Dorsolateral prefrontal cortex (tissue), 122 donors: ENCODE measurements at places on chromosomes 3 and 15.

GRCh38 chr3:54746722-54747121, 181.1 kb downstream of the LRTM1 start:
- no peak for DNase-seq

DNA sequence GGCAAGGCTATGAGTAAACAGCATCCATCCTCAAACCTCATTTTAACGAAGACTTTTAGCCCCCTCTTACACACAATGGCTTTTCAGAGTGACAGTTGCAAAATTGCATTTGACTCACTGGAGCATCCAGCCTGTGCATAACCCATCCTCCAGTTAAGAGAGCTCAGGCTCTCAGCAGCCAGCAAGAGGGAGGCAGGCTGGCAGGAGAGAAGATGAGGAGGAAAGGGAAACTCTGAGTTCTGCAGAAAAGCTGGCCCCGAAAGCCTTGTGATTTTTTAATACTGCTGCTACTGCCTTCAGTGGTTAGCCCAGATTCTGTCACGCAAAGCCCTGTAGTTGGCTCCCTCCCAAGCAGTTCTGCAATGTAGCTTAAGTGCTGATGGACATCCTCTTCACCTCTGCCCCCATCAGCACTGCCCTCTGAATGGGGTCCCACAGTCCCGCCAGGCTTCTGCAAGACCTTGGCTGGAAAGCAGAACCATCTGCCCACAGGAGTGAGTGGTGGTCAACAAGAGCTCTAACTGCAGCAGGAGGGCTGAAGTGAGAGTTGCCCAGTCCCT, 371.3 kb downstream of the EPHB1 start:
- DNase-seq: no peak

- DNase-seq: no peak
Measured at GRCh38 chr15:78904599-78905358, 32.1 kb downstream of the MORF4L1 start.

GRCh38 chr15:50854601-50855490, 53.6 kb upstream of the AP4E1 start:
- DNase-seq: no peak

- DNase-seq: no peak
Measured at GRCh38 chr3:120022729-120023128, 71.5 kb downstream of the GSK3B start.

DNA sequence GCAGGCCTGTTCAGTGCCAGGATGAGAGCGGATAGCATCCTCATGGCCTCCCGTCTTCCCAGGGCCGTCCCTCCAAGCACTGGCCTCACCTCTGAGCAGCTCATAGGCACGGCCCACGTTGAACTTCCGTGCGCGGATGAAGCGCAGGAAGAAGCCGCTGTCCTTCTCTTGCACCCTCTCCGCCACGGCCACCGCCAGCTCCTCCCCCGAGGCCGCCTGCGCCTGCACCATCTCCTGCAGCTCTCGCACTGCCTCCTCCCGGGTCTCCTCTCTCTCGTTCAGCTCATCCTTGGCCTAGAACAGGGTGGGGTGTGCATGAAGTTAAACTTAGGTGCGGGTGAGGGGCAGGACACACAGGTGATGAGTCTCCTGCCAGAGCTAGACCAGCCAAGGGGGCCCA, 4.3 kb downstream of the RLBP1 start:
- DNase-seq: no peak

DNA sequence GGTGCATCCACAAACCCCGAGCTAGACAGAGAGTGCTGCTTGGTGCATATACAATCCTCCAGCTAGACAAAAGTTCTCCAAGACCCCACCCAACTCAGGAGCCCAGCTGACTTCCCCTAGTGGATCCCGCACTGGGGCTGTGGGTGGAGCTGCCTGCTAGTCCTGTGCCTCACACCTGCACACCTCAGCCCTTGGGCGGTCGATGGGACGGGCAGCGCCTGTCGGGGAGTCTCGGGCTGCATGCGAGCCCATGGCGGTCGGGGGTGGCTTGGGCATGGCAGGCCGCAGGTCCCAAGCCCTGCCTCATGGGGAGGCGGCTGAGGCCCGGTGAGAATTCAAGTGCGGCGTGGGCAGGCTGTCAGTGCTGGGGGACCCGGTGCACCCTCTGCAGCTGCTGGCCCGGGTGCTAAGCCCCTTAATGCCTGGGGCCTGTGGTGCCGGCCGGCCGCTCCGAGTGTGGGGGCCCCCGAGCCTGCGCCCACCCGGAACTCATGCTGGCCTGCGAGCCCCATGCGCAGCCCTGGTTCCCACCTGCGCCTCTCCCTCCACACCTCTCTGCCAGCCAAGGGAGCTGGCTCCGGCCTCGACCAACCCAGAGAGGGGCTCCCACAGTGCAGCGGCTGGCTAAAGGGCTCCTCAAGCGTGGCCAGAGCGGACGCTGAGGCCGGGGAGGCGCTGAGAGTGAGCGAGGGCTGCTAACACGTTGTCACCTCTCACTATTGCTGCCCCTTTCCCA, 31.0 kb downstream of the ZNF589 start:
- DNase-seq: no peak

GRCh38 chr3:40911928-40912327, 287.4 kb upstream of the CTNNB1 start:
- no peak for DNase-seq

DNA sequence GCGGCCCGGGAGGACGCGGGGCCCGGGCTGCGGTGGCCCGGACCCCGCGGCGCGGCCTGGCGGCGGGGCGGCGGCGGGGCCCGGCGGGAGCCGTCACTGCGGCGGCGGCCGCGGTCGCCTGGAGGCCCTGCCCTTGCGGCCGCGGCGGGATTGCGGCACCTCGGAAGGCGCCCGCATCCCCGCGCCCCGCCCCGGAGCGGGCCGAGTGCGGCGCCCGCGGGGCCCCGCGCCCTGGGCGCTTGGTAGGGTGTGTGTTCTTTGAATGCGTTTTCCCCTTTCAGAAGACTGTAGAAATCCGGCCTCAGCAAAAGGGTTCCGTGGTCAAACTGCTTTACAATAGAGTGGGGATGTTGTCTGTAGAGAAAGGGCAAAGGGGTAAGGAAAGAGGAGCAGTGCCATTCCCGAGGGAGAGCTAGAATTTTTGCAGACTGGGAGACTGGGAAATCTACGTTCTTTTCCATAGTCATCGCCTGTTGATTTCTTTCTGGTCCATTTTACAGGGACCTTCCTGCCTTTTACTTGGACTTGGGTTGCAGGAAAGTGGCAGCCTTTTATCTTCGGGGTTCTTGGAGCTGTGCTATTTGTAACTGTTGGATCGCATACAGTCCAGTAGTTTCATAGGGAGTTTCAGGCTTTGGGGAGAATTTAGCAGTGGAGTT, 630 bp downstream of the SNRK start:
- no peak for DNase-seq

- no peak for DNase-seq
Measured at GRCh38 chr3:15520185-15520584, 1.3 kb downstream of the COLQ start.

- no peak for DNase-seq
Measured at GRCh38 chr3:4432259-4432658, 34.8 kb downstream of the SUMF1 start.

GRCh38 chr15:55322467-55322866, 3.4 kb downstream of the PIGB start:
- no peak for DNase-seq

DNA sequence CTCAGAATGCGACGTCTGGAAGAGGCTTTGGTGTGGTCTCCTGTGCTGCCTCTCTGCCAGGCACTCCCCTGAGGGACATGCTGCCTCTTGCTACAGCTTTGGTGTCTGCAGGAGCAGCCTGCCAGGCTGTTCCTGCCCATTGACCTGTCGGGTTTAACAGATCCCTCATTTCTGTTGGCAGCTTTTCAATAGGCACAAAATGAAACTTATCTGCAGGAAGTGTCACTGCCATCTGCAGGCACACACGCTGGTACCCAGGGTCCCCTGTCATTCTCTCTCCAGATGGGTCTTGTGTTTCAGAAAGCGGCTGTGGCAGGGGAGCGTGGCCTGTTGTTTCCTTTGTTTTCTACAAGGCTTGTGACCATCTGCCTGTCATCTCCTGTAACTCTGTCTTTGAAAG, 328.3 kb upstream of the CHRM5 start:
- no peak for DNase-seq

DNA sequence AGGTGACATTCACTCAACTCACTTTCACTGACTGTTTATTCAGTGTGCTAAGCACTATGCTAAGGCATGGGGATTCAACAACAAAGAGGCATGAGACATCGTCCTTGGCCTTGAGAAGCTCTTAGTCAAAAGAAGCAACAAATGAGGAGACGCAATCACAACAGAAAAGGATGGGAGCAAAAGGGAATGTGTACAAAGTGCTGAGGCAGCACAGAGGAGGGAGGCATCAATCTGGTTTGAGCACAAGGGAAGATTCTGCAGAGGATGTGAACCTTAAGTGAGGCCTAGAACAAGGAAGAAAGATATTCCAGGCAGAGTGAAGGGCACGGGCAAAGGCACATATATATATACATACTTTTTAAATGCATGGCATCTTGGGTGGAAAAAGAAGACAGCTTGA, 151.3 kb downstream of the ERC2 start:
- no peak for DNase-seq

GRCh38 chr15:86483936-86484335, 404.3 kb downstream of the AGBL1 start:
- no peak for DNase-seq

GRCh38 chr3:110932567-110932966, 139.0 kb upstream of the NECTIN3 start:
- DNase-seq: no peak

DNA sequence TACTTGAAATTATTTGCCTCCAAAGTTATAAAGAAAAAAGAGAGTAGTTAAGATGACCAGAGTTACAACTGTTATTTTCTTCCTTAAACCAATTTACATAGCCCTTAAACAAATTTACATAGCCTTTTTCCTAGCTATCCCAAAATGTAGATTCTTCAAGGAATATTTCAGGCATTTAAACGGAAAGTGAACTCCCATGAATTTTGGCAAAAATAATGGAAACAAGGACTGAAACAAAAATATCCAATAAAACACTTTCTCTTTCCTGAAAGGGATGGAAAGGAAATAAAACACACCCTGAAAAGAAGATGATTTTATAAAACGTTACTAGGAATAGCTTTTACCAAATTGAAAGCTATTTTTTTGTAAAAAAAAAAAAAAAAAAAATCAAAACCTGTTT, 418.6 kb downstream of the FOXP1 start:
- DNase-seq: no peak
